ENCODE measurements at places on chromosomes 5 and 9.
A peak's percentile ranks its signal among the peaks of the same experiment; 100 is the strongest.

DNA sequence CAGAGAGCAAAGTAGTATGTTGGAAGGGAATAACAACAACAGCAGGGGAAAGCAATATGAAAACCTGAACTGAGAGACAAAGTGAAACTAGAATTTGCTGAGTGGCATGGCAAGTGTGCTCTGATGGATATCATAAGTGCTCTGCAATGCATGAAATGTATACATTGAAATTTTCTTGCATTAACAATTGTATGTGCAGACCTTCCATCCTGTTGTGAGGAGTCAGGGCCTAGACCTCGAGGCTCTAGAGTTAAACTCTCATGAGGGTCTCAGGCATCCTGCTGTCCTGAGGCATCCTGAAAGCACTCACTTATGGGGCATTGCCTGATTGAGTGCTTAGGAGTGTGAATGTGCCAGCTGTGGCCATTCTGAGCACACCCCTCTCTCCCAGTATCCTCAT, 1.1 kb downstream of the ECM2 start:
- no peak for DNase-seq

- no peak for DNase-seq
Measured at GRCh38 chr9:29209748-29210291, 1636.5 kb upstream of the C9orf72 start.

DNA sequence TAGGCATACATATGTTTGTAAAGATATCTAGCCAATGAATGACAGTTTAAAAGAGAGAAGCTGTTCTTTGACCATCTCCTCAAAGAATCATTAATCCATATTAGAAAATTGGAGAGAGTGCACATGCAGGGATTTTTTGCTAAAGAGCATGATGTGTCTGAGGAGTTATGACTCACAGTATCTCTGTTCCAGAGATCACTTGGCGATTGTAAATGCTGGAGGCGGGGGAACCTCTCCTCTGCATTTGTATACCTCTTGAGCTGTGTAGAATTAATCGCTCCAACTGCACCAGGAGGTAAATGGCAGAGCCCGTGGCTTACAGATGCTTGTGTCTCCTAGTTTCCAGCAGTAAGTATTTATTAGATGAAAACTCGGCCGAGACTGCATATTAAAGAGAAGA, 3.6 kb upstream of the SPATA31D1 start:
- DNase-seq: no peak

GRCh38 chr9:121758693-121759092, 107.3 kb downstream of the DAB2IP start:
- DNase-seq: no peak

DNA sequence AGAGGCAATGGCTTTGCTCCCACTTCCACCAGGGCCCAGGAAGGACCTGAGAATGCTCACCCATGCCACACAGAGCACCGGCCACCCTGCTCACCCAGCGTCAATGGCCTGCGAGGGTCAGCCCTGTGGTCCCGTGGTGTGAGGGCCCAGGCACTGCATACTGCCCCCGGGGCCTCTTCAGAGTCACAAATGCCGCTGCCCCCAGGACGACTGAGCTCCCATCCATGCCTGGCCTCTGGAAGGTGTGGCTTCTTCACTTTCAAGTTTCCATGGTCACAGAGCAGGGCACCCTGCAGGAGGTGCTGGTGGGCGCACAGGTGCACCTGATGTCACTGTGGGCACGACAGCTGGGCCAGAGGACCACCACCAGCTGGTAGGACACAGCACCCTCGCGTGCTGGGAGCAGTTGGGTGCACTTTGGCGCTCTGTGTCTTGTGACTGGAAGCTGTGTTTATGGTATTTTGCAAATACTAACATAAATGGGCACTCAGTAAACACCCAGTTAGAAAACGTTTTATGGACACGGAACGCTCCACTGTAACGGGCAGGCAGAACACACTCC, 12.5 kb upstream of the ZDHHC11 start:
- DNase-seq: no peak

- DNase-seq: no peak
Measured at GRCh38 chr5:132979976-132980375, 16.5 kb upstream of the AFF4 start.

DNA sequence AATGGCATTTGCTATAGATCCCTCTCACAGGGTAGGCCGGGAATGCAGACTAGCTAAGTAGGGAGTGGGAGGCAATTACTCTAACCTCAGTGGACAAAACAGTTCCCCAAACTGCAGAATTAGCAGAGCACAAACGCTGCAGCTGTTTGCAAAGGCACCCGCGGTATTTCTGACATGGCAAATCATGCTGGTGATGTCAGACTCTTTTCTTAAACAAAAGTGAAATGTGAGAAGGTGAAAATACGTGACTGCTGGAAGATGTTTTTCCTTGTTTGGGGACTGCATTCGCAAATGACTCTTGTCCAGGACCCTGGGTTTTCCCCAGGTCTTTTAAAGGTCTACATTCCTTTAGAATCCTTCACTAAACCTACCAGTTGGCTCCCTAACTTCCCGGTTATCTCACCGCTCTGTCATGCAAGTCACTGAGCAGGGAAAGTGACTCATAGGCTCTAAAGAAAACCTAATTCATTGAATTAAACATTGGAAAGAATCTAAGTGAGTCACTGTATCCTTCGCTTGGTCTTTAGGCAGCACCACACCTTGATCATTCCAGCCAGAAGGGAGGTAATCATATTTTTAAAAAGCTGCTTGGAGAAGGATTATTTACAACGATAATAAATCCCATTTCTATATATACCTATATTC, 91.5 kb upstream of the DNAH5 start:
- DNase-seq: no peak

GRCh38 chr9:87405677-87406542, 91.8 kb upstream of the DAPK1 start:
- no peak for DNase-seq

- DNase-seq: no peak
Measured at GRCh38 chr9:105425816-105426433, 21.9 kb upstream of the FSD1L start.

GRCh38 chr9:129895376-129896268, 60.4 kb downstream of the USP20 start:
- DNase-seq: peak; percentile 48

- no peak for DNase-seq
Measured at GRCh38 chr9:91785447-91785842, 164.6 kb downstream of the ROR2 start.

DNA sequence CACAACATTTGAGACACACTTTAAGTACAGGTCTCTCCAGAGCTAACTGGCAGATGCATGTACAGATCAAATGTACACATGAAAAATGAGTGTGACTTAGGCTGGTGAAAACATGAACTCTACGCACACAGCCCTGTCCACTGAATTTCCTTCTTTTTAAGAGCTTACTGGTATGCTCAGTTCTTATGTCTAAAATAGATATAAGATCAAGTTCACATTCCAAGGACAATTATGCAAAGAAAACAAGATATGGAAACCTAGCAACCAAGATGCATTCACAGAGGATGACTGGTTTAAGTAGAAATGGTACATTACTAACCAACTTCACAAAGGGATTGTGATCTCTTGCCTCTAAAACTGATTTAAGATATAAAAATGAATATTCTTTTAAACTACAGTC, 56.7 kb downstream of the TLE1 start:
- DNase-seq: no peak

GRCh38 chr5:160169326-160169725, 50.1 kb upstream of the PWWP2A start:
- DNase-seq: no peak

GRCh38 chr9:29069376-29069775, 1496.1 kb upstream of the C9orf72 start:
- no peak for DNase-seq

DNA sequence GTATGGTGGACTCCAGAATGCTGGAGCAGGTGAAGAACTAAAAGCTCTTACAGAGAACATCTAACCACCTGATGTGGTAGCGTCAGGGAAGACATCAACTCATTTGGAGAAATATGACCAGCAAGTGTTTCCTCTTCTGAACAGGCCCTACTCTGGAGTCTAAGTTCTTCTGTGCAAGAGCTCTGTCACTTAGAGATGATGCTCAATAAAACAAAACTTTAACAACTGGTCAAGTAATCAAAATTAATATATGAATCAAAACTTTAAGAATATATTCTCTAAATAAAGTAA, 85.8 kb downstream of the CYFIP2 start:
- no peak for DNase-seq

DNA sequence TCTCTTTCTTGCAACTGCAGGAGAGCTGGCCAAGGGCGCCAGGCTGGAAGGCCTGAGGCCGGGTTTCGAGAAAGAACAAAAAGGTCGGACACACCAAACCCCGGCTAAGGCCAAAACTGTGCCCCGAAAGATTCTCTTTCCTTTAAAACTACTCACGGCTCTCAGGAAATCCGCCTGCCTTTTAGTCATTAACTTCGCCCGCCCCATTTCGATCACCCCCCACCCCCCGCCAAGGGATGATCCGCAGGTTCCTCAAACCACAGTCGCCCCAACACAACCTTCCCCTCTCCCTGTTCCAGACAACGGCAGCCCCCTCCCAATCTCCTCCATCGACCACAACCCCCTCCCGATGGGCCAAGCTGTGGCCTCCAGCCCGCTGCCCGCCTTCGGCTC, 536 bp downstream of the FEM1C start:
- peak; percentile 37 for DNase-seq

DNA sequence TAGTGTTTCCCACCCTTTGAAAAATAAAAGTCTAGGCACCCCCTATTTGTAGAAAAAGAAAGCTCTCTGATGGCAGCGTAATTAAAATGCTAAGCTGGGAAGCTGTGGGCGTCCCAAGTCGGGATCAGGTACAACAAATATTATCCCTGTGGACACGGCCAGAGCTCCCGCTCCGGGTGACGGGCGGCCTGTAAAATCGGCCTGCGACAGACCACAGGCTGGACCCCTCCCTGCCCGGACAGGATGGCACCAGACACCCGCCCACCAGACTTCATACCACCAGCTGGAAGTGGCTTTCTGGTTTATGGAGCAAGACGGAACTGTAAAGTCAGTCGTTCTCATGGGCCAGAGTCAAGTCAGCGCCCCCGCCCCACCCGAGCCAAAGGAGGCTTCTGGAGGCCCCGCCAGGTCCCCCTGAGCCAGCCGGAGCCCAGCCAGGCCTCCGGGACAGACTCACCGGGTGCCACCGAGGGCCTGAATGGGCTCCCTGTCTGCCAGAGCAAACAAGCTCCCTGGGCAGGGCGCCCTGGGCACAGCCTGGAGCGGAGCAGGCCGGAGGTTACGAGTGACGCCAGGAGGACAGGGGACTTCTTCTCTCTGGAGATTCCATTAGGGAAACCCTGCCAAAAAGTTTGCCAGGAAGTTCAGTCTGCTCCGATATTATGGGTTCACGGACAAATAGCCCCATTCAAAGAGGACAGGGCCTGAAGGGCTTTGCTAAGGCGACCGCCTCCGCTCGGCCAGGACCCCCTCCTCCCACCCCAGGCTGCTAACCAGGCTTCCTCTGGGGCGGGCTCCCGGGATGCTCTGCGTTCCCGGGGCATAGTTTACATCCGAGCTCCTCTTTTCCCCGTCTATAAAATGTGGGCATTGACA, 173.7 kb downstream of the ERCC6L2 start:
- no peak for DNase-seq

DNA sequence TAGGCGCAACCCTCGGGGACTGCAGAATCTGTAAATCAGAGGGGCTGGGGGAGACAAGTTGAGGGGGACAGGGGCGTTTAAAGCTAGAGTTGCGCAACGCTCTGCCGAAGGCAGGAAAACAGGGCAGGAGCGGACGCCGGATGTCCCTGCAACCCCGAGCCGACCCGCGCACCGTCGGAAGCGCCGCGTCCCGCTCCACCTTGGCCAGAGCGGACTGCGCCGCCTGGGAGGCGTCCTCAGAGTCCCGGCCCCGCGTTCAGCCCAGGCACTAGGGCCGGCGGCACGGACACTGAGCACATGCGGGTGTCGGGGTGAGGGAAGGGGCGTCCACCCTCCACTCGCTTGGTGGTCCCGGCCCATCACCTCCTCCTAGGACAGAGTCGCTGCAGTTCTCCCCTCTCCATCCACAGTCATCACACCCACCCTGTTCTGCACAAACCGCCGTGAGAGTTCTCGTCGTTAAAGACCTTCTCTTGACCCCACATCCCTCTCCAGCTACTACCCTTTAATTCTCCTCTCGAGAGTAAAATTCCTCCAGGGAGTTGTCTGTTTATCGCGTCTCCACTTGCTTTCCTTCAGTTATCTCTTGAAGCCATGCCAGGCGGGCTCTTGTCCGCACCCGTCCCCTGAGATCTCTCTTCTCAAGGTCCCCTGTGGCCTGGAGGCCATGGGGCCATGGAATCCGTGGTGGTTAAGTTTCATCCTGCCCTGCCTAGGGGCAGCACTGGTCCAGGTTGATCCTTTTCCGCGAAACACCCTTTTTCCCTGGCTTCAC, 796 bp upstream of the PDLIM7 start:
- no peak for DNase-seq

- DNase-seq: peak; percentile 60
Measured at GRCh38 chr5:131514316-131515283, 120.4 kb downstream of the RAPGEF6 start.

- no peak for DNase-seq
Measured at GRCh38 chr5:56585999-56586691, 229.2 kb upstream of the MAP3K1 start.

- no peak for DNase-seq
Measured at GRCh38 chr5:178273665-178274541, 41.3 kb upstream of the PHYKPL start.

DNA sequence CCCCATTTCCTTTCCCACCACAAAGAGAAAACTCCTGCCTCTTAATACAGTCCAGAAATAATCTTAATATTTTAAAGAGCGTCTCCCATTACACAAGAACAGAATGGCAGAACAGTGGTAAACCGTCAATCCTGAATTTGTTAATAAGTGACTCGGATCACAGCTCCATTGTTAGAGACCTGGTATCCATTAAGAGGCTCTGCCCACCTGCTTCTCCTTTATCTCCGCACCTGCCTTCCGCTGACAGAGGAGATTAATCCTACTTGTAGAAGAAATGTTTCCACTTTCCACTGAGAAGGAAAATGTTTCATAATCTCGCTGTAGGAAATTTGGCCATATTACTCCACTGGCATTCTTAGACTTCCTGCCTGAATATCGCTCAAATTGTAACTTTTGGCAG, 1493.2 kb downstream of the MAT2B start:
- no peak for DNase-seq

DNA sequence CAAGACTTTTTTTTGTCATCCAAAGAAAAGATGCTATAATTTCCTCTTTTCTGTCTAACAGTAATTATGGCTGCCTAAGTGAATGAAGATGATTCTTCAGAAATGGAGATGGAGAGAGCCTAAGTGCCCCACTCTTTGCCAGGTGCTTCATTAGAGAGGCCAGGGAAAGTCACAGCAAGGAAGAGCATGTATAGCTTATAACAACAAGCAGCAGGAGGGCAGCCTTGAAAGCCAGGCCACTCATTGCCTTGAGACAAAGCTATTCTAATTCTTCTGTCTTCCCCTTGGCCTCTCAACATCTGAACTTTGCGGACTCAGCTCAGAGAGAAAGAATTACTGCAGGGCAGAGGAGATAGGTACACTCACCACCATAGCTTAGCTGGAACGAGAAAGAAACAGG, 112.0 kb upstream of the ZNF366 start:
- no peak for DNase-seq

DNA sequence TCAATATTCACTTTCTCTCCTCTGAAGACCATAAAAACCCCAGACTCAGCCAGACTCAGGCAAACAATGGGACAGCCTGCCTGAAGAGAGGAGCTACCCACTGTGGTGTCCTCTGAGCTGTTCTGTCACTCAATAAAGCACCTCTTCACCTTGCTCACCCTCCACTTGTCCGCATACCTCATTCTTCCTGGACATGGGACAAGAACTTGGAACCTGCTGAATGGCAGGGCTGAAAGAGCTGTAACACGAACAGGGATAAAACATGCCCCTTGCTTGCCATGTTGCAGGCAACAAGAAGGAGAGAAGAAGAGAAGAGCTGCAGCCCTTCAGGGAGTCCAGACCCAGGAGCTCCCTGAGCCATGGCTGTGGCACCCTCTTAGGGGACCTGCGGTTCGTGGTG, 86.8 kb upstream of the SEMA6A start:
- no peak for DNase-seq

- DNase-seq: no peak
Measured at GRCh38 chr5:126503602-126504104, 80.4 kb downstream of the GRAMD2B start.

All from T-helper 1 cell (primary cell).